Fibroblast of skin of left quadriceps (primary cell): ENCODE measurements at places on chromosomes 13 and 19.

DNA sequence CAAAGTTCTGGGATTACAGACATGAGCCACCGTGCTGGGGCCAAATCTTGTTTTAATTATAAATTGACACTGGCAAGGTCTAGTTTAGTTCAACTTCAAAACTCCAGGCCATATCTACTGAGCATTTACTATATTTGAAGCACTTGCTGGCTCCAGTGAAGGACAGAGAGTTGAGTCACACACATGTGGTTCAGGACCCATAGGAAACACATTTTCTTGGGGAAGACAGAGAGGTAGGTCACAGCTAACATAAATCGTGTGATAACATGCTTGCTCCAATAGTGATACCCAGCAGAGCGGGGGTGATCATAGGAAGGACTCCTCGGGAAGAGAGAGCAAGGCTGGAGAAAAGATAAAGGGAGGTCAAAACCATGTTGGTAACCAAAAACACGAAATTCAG is 170.6 kb upstream of the TSC22D1 start:
- DNase-seq = no peak

GRCh38 chr13:30181888-30182651 is 125.3 kb downstream of the KATNAL1 start:
- DNase-seq = no peak

- no peak for DNase-seq
Observed at GRCh38 chr13:76854894-76855293, 31.3 kb downstream of the KCTD12 start.

- DNase-seq = no peak
Observed at GRCh38 chr13:99159331-99160061, 41.2 kb upstream of the UBAC2 start.

DNA sequence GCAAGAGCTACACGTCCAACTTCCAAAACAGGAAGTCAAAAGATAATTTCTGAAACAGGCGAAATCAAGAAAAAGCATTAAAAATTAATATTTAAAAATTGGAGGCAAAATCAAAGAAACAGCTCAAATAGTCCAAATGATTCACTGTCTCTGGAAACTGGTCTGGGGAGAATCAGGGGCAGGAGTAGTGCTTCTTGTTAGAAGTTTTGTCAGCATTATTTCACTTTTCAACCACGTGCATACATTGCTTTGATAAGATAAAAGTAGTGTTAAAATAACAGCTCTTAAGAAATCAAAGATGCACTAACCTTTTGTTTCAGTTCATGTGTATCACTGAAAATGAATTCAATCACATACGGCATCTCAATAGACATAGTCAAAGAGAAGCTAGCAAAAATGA is 53.8 kb downstream of the PARP4 start:
- no peak for DNase-seq

- no peak for DNase-seq
Observed at GRCh38 chr13:21583478-21583877, 20.5 kb downstream of the MICU2 start.

DNA sequence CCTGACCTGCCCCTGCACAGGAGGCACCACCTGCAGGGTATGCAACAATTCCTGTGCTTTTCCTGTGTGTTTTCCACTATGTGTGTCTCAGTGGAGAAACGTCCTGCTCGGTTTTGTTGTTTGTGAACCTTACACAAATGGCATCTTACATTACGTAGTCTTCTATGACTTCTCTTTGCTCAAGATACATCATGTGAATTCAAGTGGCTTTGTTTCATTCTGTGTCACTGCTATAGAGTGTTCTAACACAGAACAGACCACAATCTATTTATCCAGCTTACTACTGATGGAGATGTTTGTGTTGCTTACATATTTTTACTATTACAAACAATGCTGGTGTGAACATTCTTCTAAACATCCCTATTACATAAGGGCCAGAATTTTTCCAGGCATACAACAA is 97.7 kb downstream of the ANKRD10 start:
- DNase-seq = no peak

DNA sequence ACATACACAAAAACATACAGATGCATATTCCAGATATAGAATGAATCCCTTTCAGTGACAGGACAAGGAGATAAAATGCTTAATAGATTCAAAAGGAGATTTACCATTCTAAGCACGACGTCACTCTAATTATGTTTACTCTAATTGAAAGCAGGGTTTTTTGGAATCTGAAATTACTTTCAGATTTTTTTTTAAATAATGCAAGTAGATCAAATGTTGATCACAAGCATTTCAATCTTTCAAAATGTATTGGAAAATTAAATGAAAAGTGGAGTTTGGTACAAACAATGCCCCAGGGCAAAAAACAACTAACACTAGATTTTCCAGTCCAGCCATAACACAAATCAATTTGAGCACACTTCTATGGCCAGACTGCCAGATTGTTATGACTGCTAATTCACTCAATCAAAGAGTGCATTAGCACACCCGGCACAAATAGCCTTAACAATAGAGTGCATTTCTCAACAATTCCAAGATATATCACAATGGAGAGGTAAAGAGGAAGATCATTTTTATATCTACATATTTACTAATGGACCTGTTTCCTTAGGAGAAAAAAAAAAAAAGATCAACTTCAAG is 4.3 kb upstream of the DACH1 start:
- DNase-seq = no peak

DNA sequence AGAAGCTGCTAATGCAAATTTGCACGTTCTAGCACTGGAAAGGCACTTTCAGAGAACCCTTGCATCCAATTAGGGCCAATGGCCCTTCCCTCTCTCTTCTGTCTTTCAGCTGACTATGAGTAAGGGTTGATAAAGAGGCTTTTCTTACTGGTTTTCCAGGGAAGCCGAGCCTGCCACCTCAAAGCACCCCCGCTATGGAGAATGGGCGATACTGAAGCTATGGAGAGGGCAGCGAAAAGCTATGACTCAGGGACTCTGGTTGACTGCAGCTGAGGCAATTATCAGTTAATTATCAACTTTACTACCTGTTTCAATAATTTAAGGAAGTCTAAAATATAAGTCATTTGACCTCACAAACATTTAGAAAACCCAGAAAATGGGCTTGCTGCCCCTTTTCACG is 115.8 kb downstream of the TRPC4 start:
- DNase-seq = no peak

DNA sequence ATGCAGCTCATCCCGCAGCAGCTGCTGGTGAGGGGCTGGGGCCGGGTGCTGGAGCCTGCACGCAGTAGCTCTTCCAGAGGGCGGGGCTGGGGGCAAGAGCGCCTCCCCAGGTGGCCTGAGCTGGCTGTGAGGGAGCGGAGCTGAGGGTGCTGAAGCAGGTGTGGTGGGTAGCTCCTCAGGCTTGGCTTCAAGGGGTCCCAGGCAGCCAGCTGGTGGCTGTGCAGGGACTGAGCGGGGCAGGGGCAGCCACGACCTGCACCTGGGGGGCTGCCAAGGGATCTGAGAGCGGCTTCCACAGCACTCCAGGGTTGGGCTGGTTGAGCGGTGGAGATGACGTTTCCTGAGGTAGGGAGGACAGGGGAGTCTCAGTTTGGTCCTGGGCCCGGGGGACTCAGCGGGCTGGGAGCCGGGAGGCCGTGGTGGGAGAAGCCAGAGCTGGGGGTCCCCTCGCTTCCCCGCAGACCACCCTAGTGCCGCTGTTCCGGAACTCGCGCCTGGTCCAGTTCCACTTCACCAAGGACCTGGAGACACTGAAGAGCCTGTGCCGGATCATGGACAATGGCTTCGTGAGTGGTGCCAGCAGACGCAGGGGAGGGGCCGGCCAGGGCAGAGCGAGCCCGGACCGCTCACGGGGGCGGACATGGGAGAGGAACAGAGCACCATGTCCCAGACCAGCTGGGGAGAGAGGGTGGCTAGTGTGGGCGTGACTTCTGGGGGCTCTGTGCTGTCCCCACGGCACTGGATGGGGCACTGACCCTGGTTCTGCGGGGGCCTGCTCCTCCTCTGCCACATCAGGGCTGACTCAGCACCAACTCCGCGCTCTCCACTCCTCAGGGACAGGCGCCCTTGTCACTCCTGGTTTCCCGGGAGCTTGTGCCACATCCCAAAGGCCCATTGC is 7.4 kb downstream of the PTOV1 start:
- DNase-seq = no peak

DNA sequence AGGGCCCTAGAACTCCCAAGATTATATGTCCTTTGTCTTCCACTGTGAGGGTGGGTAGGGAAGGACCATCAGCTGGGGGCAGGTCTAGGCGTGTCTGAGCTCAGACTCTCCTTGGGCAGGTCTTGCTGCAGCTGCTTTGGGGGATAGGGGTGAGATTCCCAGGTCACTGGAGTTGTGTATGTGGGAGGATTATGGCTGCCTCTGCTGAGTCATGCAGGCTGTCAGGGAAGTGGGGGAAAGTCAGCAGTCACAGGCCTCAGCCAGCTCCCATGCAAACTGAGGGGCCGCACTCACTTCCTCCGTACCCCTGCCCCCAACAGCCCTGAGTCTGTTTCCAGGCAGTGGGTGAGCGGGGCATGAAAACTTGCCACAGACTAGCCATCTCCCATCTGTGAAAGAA is 600.8 kb downstream of the DIAPH3 start:
- no peak for DNase-seq

DNA sequence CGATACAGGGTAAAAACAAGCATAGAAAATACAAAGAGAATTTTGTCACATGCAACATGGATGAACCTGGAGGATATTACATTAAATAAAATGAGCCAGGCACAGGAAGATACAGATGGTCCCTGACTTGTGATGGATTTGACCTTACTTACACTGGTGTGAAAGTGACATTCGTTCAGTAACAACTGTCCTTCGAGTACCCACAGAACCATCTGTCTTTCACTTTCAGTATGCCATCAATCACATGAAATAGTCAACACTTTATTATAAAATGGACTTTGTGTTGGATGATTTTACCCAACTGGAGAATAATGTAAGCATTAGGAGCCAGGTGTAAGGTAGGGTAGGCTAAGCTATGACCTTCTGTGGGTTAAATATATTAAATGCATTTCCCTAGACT is 51.5 kb downstream of the ZNF787 start:
- no peak for DNase-seq

- DNase-seq = no peak
Observed at GRCh38 chr13:65926750-65927171, 1303.4 kb downstream of the PCDH9 start.

DNA sequence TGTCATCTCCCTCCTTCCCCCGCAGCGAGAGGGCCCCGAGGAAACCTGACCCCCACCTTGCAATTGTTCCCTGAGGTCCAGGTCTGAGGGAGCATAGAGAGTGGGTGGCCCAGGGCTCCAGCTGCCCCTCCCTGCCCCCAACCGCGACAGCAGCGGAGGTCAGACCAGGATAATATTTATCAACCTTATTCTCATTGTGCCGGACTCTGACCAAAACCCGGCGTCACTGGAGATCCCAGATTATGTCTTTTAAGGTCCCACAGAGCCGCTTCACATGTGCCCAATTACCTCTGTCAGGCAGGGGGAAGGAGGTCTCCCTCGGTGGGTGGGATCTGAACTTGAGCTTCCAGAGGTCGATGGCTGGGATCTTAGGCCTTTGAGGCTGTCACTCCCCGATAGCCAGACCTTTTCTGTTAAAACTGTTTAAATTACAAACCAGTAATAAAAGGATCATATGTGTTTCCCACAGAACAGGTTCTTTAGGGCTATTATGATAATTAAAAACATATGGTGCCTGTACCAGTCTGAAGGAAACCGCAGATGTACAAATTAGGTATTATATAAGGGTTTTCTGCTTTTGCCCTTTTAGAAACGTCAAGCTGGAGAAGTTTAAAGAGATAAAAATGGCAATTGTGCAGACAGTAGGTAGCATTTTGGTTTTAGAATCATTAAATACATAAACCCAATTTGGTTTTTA is 195.5 kb downstream of the ZNF536 start:
- DNase-seq = peak; percentile 27

- no peak for DNase-seq
Observed at GRCh38 chr13:113531041-113531873, 40.7 kb upstream of the DCUN1D2 start.

GRCh38 chr19:45010306-45010705 is 9.0 kb downstream of the RELB start:
- DNase-seq = no peak

GRCh38 chr13:75132701-75133695 is 349.0 kb downstream of the TBC1D4 start:
- no peak for DNase-seq

GRCh38 chr19:41918653-41919244 is 9.5 kb downstream of the ERFL start:
- DNase-seq = no peak
